CD4-positive, alpha-beta T cell treated with Interleukin-15 for 4 hours (primary cell): ENCODE measurements at places on chromosomes 6 and 20.

- no peak for DNase-seq
Observed at GRCh38 chr20:57811374-57812020, 101.7 kb upstream of the PMEPA1 start.

DNA sequence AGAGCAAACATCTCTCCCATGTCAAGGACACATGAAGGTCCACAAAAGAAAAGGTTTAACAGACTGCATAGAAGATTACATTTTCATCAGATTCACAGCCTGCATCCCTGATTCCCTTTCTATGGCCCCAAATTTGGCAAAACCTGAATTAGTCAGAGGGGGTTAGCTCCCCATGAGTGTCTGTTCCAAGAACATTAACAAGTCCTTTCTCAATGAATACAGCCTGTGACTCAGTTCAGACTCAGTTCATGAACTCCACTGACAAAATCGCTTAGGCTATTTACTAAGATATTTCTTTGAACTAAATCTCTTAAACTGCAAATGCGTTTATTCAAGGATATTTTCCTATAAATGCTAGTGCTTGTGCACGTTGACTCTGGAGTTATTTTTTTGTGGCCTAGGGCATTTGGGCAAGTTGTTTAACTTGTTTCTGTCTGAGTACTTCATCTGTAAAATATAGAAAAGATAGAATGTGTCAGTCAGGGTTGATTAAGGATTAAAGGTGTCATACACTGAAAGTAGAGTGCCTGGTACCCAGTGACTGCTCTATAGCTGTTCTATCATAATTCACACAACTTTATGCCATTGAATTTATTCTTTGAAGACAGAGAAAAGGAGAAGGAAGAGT lies 422.6 kb downstream of the HTR1B start:
- DNase-seq, result no peak

- no peak for DNase-seq
Observed at GRCh38 chr6:143195349-143195845, 134.7 kb downstream of the AIG1 start.

DNA sequence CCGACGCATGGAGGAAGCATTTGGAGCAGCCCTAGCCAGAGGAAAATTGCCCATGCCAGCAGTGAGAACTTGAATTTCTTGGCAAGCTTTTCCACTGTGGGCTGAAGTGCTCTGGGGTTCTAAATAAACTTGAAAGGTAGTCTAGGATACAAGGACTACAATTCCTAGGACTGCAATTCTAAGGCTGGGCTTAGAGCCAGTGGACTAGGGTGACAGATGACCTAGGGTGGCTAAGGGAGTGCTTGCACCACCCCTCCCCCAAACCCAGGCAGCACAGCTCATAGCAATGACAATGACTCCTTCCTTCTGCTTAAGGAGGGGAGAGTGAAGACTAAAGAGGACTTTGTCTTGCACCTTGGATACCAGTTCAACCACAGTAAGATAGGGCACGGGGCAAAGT lies 122.3 kb downstream of the THBS2 start:
- no peak for DNase-seq

- DNase-seq, result no peak
Observed at GRCh38 chr6:20589266-20589665, 55.0 kb downstream of the CDKAL1 start.

- DNase-seq, result no peak
Observed at GRCh38 chr6:89506716-89507617, 74.0 kb downstream of the ANKRD6 start.

DNA sequence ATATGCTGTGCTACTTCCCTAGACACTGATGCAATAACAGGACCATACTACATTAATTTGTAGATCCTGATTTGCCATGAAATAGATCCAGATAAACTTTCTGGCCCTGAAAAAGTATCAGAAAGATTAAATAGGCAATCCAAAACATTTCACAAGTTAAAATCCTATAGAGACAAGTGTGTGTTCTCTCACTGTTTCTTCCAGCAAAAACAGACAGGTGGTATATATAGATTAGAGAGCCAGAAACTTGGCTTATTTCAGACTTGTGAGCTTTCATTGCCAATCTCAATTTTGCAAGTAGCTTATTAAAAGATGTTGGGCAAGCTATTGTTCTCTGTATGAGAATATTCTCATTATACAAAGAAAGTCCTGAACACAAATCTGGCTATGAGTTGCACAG lies 289.1 kb upstream of the MANEA start:
- DNase-seq, result no peak

DNA sequence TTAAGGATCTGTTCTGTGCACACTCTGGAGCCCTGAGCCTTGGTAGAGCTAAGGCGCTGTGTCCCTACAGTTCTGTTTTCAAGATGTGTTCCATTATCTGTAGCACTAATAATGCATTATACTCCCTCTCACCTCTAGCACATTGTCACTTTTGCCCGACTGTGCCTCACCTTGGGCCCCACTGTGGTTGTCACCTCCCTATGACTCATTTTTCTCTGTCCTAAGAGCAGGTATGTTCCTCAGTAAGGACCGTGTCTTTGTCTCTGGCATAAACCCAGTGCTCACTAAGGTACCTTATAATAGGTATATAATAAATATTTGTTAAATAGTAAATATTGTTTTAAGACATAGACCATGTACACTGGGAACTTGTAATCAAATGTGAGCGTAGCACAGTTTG lies 942.5 kb upstream of the CITED2 start:
- no peak for DNase-seq

- peak; percentile 51 for DNase-seq
Observed at GRCh38 chr6:166952567-166953486, 3.5 kb downstream of the RNASET2 start.

DNA sequence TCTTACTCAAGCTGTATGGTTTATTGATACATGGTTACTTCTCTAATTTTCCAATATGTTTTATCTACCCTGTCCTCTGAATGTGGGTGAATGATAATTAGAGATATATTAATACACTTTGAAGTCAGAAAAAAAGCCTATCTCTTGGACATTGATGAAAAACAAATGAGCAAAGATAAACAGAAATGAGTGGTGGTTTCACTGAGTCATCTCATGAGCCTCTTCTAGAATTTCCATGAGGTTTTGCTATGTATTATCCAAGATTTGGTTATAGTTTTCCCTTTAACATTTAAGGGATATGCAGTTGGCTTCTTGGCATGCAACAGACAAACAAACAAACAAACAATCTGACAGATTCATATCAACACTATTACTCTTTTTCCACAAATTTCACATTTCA lies 586.8 kb downstream of the RFPL4B start:
- DNase-seq, result no peak

GRCh38 chr6:167140589-167141474 lies 16.9 kb downstream of the GPR31 start:
- no peak for DNase-seq

GRCh38 chr20:2751878-2752566 lies 48.4 kb downstream of the CPXM1 start:
- DNase-seq, result peak; percentile 57

DNA sequence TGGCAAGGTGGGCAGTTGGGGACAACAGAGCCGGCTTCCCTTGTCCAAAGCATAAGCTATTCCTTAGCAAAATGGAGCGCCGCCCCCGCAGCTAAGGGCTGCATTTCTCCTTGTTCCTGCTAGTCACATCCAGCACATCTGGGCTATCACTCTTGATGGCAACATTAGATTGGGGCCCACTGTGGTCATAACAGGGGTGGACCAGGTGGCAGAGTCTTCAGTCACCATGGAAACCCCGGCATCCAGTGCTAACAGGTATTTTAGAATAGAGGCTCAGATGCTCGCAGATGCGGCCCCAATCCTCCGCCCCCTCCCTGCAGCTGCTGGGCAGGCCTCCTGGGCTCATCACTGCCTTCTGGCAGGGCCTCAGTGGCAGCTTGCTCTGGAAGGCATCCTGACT lies 168.2 kb upstream of the PROKR2 start:
- no peak for DNase-seq

DNA sequence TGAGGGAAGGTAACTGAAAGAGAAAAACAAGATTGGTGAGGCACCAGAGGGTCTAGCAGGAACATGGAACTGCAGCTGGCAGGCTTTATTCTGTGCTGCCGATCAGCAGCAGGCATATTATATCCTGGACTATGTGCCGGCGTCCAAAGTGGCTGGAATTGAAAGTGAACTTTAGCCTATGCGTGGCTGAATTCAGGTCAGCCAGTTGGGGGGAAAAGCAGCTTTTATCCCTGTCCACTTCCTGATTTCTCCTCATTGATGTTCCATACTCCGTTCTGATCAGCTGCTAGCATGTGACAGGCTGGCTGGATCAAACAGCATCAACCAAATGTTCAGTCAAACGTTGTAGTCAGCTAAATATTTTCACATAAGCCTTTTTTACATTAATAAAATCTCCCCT lies 99.0 kb downstream of the CAP2 start:
- no peak for DNase-seq

GRCh38 chr6:140027219-140027618 lies 652.8 kb upstream of the CITED2 start:
- DNase-seq, result no peak

DNA sequence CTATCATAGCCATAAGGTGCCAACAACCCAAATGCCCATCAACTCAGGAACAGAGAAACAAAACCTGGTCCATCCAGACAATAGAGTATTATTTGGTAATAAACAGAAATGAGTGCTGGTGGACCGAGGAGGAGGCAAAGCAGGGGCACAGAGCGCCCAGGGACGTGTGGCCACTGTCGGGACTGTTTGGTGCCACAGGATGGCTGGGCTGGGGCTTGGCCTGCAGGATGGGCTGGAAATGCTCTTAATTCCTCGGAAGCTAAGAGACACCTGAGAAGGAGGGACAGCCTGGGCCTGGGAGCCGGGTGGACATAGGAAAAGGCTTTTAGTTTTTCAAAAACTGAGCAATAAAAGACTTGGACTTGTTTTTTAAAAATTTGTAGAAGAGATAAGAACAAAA lies 216.4 kb downstream of the DLL1 start:
- DNase-seq, result no peak

- no peak for DNase-seq
Observed at GRCh38 chr20:40860487-40860902, 168.1 kb upstream of the TOP1 start.

GRCh38 chr6:163281634-163282033 lies 132.9 kb upstream of the QKI start:
- no peak for DNase-seq

GRCh38 chr6:89952105-89952671 lies 57.9 kb downstream of the GJA10 start:
- peak; percentile 13 for DNase-seq

- peak; percentile 25 for DNase-seq
Observed at GRCh38 chr6:32604434-32604877, 14.8 kb upstream of the HLA-DRB1 start.
